Right ventricle myocardium superior (tissue), 1 donor: ENCODE measurements at places on chromosomes 4 and X. TPM values are rescaled to one million over a fixed set of nuclear protein-coding genes. Genes with fewer than 3 reads are reported as not detected.

Gene S100P
- not detected for total RNA-seq

Gene SLC10A7
- total RNA-seq, result 5.2 TPM

Gene CXCL1
- total RNA-seq, result 0.81 TPM

Gene ASMT
- not detected for total RNA-seq

Gene VCX3B
- not detected for total RNA-seq

Gene MTNR1A
- total RNA-seq, result not detected

Gene SCML1
- 5.7 TPM for total RNA-seq

Gene SPANXC
- total RNA-seq, result not detected

Gene IDS
- 75.9 TPM for total RNA-seq

Gene MOSPD2
- 4.5 TPM for total RNA-seq

DNA sequence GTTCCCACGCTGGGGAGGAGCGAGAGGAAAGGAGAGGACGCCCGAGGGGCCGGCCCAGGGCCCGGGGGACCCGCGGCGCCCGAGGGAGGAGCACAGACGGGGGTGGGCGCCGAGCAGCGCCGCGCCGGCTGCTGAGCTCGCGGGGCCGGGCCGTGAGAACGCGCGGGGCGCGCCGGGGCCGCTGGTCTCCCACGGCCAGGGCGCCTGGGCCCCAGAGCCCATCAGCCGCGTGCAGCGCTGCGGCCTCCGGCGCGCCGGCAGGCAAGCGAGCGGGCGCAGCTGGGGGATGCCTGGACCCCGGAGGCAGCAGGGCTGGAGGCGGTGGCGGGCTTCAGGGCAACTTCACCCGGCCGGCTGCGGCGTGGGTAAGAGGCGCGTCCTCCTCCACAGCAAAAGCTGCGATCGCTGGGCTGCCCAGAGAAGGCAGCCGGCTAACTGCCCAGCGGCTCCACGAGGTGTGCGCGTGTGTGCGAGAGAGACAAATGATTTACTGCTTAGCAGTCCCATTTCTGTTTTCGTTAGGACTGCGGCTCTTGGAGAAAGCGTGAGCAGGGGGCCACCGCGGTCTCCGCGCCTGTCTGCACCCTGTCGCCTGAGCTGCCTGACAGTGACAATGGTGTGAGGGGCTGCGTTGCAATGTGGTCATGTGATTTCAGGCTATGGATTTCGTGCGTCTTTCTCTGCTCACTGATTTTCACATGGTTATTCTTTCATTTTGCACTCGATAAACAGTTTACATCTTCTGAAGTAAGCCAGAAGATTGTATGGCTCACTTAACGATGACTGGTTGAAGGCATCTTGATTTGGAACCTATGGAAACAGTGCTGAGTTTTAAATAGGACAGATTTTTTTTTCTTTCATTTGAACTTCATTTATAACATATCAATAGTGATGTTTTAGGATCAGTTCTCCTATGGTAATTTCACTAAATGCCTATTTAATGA lies 1.2 kb downstream of the GUCY1A1 start:
- peak; percentile 69 for DNase-seq

- no peak for DNase-seq
Observed at GRCh38 chrX:134813697-134814096, 155.4 kb upstream of the PLAC1 start.

- DNase-seq, result no peak
Observed at GRCh38 chrX:48761674-48762471, at the start of gene GLOD5. Gene GLOD5, plus strand, starts transcription at chrX:48761747. Its CDS starts 44 bp downstream, at chrX:48761791.

GRCh38 chr4:65521666-65522065 lies 148.6 kb downstream of the EPHA5 start:
- DNase-seq, result no peak

DNA sequence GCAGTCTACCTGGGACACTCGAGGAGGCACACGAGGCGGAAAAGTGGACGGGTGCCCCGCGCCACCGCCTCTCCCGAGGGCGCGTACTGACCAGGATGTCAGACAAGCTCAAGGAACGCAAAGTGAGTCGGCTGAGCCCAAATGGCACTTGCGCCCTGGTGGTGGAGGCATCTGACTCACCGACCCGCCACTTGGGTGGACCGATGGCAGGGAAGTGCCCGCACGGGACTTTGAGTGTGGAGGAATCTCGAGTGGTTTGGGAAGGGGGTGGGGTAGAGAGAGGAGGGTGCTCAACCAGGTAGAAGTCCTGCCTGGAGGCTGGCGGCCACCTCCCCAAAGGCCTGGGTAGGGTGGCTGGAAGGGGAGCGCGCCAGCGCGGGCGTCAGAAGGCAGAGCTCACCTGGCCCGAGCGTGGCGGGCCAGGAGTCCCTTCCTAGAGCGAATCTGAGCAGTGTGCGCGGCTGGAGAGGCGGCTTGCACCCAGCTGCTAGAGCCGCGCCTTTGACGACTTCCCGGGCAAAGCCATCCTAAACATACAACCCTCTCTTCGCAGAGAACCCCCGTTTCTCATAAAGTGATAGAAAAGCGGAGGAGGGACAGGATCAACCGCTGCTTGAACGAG lies 655 bp downstream of the HELT start:
- DNase-seq, result no peak

- no peak for DNase-seq
Observed at GRCh38 chr4:155076256-155076785, 132.1 kb upstream of the NPY2R start.

- no peak for DNase-seq
Observed at GRCh38 chrX:104566681-104567501, 892 bp downstream of the IL1RAPL2 start.

- DNase-seq, result no peak
Observed at GRCh38 chr4:47647029-47647428, 162.0 kb downstream of the ATP10D start.

DNA sequence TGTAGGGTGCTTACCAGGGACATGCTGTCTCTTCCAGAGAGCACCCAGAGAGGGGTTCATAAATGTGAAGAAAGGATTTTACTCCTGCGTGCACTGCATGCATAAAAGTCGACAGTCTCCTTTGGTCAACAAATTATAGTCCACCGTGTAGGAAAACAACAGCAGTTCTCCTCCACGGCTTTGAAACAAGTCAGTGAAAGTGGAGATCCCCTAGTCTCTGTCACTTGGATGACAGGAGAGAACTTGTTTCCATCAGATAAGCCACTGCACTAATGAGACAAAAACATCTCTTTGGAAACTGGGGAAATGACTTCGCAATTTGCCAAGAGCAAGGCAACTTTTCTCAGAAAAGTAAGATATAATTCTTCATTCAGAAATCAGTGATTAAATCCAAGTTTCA lies 9.7 kb downstream of the UNC5C start:
- DNase-seq, result no peak

- no peak for DNase-seq
Observed at GRCh38 chr4:56286763-56287162, 100.5 kb downstream of the AASDH start.

- no peak for DNase-seq
Observed at GRCh38 chrX:81355436-81355835, 153.5 kb downstream of the SH3BGRL start.

DNA sequence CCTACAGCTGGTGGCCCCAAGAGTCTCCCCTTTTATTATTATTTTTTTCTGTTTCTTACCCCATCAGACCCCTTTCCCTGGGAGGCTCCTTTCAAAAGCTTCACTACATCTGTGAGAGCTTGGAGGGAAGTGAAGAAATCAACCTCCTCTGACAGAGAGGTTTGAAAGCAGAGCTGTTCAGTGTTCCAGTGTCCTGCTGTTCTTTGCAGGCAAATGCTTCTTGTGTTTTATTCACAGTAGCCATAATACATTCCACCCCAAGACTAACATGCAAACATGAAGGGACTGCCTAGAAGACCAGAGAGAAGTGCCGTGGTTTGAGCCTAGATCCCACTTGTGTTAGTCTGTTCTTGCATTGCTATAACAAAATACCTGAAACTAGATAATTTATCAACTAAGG lies 192.1 kb downstream of the PTTG2 start:
- DNase-seq, result no peak

GRCh38 chr4:155559915-155560314 lies 106.7 kb upstream of the GUCY1A1 start:
- no peak for DNase-seq

DNA sequence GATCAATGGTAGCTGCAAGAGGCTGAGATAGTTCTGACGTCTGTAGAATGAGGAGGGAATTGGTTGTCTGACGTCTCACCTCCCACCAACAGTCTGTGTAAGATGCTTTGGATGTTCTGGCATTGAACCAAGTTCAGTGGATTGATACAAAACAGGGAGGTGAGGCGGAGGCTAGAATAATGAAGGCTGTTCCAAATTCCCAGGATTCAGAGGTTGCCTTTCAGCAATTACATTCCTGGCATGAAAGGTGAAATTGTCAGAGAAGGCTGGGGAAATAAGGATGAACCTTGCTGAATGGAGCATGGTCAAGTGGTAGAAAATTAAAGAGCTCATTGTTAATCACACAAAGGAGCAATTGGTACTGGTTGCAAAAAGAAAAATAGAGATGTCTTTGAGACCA lies 241.6 kb downstream of the FBXW7 start:
- DNase-seq, result no peak
